ENCODE measurements at places on chromosomes 5 and 9. TPM values are rescaled to one million over a fixed set of nuclear protein-coding genes. Genes with fewer than 3 reads are reported as not detected.

- peaks cover 2% of the 10 kb centered on the region for H3K36me3 ChIP-seq
- H3K4me1 ChIP-seq: peaks cover 17% of the 10 kb centered on the region
- H3K27ac ChIP-seq: no peak overlapping the region
- H3K4me3 ChIP-seq: peak overlapping the region; percentile 67
- peaks cover 38% of the 10 kb centered on the region for H3K27me3 ChIP-seq
Observed at GRCh38 chr5:132825834-132826391, 4.5 kb downstream of the SHROOM1 start.

DNA sequence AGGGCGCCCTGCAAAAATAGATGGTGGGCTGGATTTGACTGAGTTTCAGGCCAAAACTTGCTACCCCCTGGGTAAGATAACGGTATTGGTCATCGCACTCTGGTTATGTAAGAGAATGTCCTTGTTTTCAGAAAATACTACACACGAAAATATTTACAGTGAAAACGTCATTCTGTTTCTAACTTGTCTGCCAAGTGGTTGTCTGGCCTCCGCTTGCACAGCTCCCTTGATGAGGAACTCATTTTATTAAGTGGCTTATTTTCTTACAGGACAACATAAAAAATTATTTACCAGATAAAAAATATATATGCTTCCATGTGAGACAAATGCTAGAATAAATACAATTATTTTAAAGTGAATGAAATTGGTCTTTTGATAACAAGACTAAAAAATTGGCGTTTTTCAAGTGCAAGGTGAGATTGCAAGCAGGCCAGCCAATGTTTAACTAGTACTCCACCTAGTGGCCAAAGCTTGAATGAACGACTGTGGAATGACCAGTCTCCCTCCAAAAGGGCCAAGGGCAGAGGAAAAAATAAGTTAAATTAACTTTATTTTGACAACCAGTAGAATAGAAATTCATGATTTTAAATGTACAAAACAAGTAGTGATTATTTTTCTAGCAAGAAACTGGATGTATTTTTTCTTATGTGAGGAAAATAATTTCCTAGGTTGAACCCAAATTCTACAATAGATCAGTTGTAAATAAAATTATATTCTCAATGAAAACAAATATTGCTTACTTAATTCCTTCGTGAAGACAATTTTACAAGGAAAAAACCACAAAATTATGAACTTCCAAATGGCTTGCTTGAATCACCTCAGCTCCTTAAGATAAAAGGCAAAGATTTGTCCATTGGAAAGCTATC, 93.2 kb downstream of the ZFAND5 start:
- H3K27me3 ChIP-seq: no peaks in the 10 kb centered on the region
- DNase-seq: no peak
- no peak overlapping the region for H3K27ac ChIP-seq
- H3K4me1 ChIP-seq: no peaks in the 10 kb centered on the region

DNA sequence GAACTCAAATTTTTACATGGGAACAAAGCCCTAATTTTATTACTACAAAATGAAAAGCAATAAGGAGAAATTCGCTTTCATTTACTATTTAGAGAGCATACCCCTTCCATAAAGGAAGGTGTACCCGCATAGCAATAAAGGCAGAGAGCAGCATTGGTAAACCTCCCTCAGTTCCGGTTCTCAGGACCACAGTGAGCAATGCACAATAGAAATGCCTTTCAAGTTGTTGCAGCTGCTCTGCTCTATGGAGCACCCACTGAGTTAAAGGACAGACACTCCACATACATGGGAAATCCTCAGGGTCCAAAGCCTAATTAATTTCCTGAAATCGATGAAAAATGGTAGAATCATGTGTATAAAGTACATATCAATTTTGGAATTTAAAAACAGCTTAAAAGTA, 89.9 kb upstream of the MPDZ start:
- H3K36me3 ChIP-seq: no peaks in the 10 kb centered on the region
- DNase-seq: no peak
- H3K27me3 ChIP-seq: no peaks in the 10 kb centered on the region
- H3K4me1 ChIP-seq: no peaks in the 10 kb centered on the region
- no peak overlapping the region for H3K27ac ChIP-seq

- peak within 1 kb of the TSS; percentile 25 for H3K27ac ChIP-seq
- peaks cover 63% of the 10 kb centered on the region for H3K27me3 ChIP-seq
Observed at GRCh38 chr5:38845526-38846378, at the start of gene OSMR. TSS of gene OSMR (plus strand) at chr5:38846012. CDS start at chr5:38869045, 23,033 bp downstream.

DNA sequence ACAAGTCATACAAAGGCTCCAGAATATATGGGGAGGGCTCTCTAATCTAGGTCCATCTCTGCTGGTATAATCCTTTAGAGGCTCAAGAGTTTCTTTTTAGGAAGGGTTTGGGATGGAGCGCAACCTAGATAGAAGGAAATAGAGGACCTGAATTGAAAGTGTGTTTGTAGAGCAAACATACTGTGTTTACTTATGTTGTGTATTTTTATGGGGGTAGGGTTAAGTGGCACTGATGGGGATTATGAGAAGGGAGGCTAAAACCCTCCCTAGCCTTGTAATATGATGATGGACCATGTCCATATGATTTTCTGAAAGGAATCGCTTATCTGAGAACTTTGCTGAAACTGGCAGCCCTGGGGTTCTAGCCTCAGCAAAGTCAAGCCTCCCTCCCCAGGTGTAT, 4.4 kb upstream of the ELL2 start:
- no peak overlapping the region for H3K4me3 ChIP-seq
- H3K36me3 ChIP-seq: no peaks in the 10 kb centered on the region
- no peak for DNase-seq

GRCh38 chr5:160150381-160150780, 31.1 kb upstream of the PWWP2A start:
- no peak for DNase-seq
- H3K27ac ChIP-seq: no peak overlapping the region
- H3K27me3 ChIP-seq: peaks cover 6% of the 10 kb centered on the region
- no peak overlapping the region for H3K4me3 ChIP-seq
- H3K4me1 ChIP-seq: peaks cover 8% of the 10 kb centered on the region
- no peaks in the 10 kb centered on the region for H3K36me3 ChIP-seq

GRCh38 chr9:107935931-107936330, 446.4 kb upstream of the KLF4 start:
- no peak for DNase-seq
- H3K27me3 ChIP-seq: no peaks in the 10 kb centered on the region
- no peak overlapping the region for H3K27ac ChIP-seq
- no peaks in the 10 kb centered on the region for H3K36me3 ChIP-seq
- no peak overlapping the region for H3K4me3 ChIP-seq

DNA sequence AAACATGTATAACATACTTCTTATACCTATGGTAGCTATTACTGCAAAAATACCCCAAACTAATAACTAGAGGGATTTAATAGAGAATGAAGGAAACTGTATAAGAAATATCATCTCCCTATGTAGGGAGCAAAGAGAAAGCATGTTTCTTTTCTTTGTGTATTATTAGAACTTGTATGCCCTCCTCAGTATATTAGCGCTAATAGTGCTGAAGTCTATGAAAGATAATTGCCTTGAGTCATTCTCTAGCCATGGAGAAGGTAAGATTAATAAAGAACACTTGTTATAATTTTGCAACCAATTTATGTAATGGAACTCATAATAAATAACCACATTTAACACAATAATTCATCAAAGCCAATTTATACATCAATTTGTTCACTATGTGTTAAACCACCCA, 329.2 kb downstream of the TMEM232 start:
- no peak overlapping the region for H3K4me3 ChIP-seq
- no peak overlapping the region for H3K27ac ChIP-seq
- H3K4me1 ChIP-seq: no peaks in the 10 kb centered on the region

- peaks cover 10% of the 10 kb centered on the region for H3K4me1 ChIP-seq
- H3K4me3 ChIP-seq: peak overlapping the region; percentile 61
- no peaks in the 10 kb centered on the region for H3K27me3 ChIP-seq
- H3K36me3 ChIP-seq: no peaks in the 10 kb centered on the region
- H3K27ac ChIP-seq: peak overlapping the region; percentile 59
Observed at GRCh38 chr5:123425431-123425830, 2.2 kb upstream of the CEP120 start.

- H3K36me3 ChIP-seq: peaks cover 47% of the 10 kb centered on the region
- DNase-seq: no peak
- peak overlapping the region; percentile 68 for H3K4me3 ChIP-seq
- peak overlapping the region; percentile 94 for H3K27ac ChIP-seq
- H3K27me3 ChIP-seq: no peaks in the 10 kb centered on the region
Observed at GRCh38 chr5:40429258-40430100, 250.2 kb upstream of the PTGER4 start.

PDE6A gene
- not detected for total RNA-seq

SEMA4D gene
- total RNA-seq: 391 TPM

FBP2 gene
- total RNA-seq: not detected

TPM2 gene
- 35.7 TPM for total RNA-seq
